Caco-2 (cell line): ENCODE measurements at places on chromosomes 16 and 17. TPM values are rescaled to one million over a fixed set of nuclear protein-coding genes. Genes with fewer than 3 reads are reported as not detected.
A peak's percentile ranks its signal among the peaks of the same experiment; 100 is the strongest.

Gene CCL23
- total RNA-seq = not detected in 2 replicates

- no peak for DNase-seq
These were observed 38.6 kb downstream of the LITAFD start for GRCh38 chr16:8920645-8921346.

DNA sequence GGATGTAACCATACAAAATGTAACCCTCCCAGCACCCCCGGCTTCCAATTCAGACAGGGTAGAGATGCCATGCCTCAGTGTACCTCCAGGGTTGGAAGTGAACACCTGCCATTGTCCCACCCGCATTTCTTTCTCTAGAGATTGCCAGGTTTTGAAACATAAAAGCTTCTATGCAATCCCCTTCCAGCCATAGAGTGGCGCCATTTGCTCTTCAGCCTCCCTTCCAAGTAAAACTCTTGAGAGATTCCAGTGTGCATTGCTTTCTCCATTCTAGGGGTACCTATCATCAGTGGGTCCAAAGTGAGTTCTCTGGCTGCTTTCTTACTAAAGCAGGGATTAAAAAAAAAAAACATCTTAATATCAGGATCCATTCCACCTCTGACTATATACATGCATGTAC lies 133.1 kb upstream of the RPL38 start:
- DNase-seq = no peak

DNA sequence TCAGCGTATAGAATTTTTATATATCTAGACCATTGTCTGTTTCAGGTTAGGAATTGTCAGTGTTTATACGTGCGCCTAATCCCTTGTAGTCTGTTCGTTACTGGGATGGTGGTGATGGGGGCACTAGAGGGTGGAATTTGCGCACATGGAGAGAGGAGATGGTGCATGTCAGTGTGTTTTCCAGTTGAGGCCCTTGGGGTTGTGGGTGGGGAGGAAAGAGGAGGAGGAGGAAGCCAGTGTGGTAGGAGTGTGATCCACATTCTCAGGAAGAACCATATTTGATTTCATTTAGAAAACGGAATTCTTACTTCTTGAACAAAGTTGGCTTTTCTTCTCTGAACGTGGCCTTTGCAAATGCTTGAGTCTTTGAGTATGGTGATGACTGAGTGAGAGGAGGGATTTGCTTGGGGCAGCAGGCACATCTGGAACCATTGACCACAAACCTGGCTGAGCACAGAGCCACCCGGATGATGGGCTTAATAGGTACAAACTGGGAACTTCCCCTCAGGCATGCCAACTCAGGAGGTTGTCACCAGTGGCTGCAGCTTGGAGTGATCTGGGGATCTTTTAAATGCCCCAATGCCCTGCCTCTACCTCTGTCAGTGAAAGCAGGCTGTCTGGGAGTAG lies 98.9 kb downstream of the PRKCB start:
- no peak for DNase-seq

GRCh38 chr16:4404247-4404966 lies 12.0 kb downstream of the CORO7 start:
- DNase-seq = peak; percentile 56

- peak; percentile 79 for DNase-seq
These were observed 1.2 kb downstream of the QPRT start for GRCh38 chr16:29680180-29680598.
